ENCODE measurements at places on chromosomes 4 and X. TPM values are rescaled to one million over a fixed set of nuclear protein-coding genes. Genes with fewer than 3 reads are reported as not detected.

- H3K4me3 ChIP-seq = no peak overlapping the region
- peak; percentile 42 for DNase-seq
- no peaks in the 10 kb centered on the region for H3K27me3 ChIP-seq
- H3K27ac ChIP-seq = no peak overlapping the region
- H3K36me3 ChIP-seq = peaks cover 5% of the 10 kb centered on the region
- H3K4me1 ChIP-seq = peaks cover 22% of the 10 kb centered on the region
Observed at GRCh38 chr4:55087009-55087912, 38.1 kb downstream of the KDR start.

DNA sequence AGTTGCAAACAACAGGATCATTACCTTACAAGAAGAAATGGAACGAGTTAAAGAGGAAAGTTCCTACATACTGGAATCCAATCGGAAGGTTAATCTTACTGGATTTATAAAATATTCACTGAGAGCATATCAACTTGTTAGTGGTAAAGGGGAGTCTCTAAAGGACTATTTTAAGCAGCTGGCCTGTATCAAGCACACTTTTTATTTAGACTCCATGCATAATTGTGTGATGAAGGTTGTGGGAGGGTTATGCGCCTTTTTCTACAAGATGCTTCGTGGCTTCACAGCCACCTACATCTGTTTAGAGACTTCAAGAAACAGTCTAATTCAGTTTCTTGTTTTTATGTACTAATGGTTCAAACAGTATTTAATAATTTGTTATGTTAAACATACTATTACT, 56.6 kb downstream of the GRSF1 start:
- DNase-seq = no peak
- H3K4me1 ChIP-seq = peaks cover 8% of the 10 kb centered on the region
- H3K4me3 ChIP-seq = no peak overlapping the region
- no peak overlapping the region for H3K27ac ChIP-seq

Gene F8A3
- total RNA-seq = 9.4 TPM

Gene CXCL1
- total RNA-seq = 1.8 TPM

GRCh38 chr4:145564540-145564939, 54.6 kb upstream of the MMAA start:
- no peaks in the 10 kb centered on the region for H3K27me3 ChIP-seq
- no peak overlapping the region for H3K27ac ChIP-seq
- peaks cover 3% of the 10 kb centered on the region for H3K36me3 ChIP-seq
- DNase-seq = no peak
- H3K4me3 ChIP-seq = no peak overlapping the region

Gene CPZ
- total RNA-seq = 0.42 TPM
